ENCODE measurements at places on chromosomes 6 and 20. TPM values are rescaled to one million over a fixed set of nuclear protein-coding genes. Genes with fewer than 3 reads are reported as not detected.

MDFI gene
- total RNA-seq = 8.6 TPM

CEP85L gene
- 14.3 TPM for total RNA-seq

BPIFA1 gene
- not detected for total RNA-seq

PTCRA gene
- not detected for total RNA-seq

PTCHD4 gene
- 1.4 TPM for total RNA-seq

STX16 gene
- 42.8 TPM for total RNA-seq

LRRC73 gene
- 1.1 TPM for total RNA-seq

SERAC1 gene
- 12.4 TPM for total RNA-seq

BPIFB1 gene
- total RNA-seq = not detected

TMEM14C gene
- 115 TPM for total RNA-seq

FITM2 gene
- total RNA-seq = 6.7 TPM

OR12D3 gene
- not detected for total RNA-seq

GRCh38 chr20:46204594-46205186, 86.6 kb downstream of the CD40 start:
- DNase-seq = no peak

DNA sequence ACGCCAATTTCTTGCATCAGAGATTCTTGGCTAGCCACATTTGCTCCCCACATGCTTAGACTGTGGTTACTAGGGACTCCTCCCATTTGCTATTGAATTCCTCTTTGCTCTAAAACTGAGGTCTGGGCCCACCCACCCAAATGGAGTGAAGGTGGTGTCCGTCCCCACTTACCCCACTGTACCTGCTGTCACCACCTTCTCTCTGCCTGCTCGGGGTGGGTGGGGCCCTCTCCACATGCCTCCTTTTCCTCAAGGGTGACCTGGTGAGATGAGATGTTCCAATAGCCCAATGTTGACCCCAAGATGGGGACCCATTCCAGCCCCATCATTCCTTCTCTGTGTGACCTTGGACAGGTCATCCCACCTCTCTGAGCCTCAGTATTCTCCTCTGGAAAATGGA, 74.6 kb downstream of the GNAS-AS1 start:
- DNase-seq = no peak

DNA sequence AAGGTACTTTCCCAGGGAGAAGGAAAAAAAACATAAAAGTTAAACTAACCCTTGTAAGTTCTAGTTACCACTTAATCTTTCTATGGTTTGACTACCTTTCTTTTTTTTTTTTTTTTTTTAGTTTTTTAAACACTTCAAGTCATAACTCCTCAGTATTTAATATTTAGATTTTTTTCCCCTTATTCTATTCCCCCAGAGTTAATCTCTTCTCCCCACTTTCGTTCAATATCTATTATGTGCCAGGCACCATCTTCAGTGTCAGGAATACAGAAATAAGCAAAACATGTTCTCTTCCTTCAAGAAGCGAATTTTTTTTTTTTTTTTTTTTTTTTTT, 62.0 kb upstream of the LOC128125822 start:
- no peak for DNase-seq

DNA sequence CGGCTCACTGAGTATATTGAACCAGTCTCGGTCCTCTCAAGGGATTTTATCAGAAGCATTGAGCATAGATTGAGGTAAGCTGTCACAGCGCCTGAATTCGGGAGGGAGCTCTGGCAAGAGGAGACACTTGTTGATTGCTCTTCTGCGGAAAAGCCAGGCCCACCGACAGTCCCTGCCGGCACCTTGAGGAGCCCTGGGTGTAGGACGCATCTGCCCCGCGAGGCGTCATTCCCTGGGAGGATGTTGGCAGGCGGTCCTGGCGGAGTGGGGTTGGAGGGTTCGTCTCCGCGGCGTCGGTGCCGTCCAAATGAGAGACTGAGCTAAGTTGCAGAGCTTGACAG, 843 bp downstream of the FBXO9 start:
- peak; percentile 78 for DNase-seq

DNA sequence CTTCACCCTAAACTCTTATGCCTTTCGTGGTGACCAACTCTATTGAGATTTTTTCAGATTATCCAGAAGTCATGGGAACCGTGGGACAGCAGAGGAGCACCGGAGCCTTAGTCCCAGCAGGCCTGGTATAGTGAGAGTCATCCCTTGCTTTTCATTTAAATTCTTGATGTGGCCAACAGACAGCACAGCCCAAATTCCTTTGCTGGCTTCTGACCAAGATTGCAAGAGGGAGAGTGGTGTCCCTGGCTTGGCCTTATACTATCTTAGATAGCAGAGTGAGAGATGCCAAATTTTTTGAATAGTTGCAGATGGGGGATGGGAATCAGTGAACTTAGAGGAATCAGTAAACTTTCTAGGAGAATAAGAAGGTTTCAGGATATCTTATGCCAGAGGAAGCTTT, 7.8 kb downstream of the STX11 start:
- no peak for DNase-seq

DNA sequence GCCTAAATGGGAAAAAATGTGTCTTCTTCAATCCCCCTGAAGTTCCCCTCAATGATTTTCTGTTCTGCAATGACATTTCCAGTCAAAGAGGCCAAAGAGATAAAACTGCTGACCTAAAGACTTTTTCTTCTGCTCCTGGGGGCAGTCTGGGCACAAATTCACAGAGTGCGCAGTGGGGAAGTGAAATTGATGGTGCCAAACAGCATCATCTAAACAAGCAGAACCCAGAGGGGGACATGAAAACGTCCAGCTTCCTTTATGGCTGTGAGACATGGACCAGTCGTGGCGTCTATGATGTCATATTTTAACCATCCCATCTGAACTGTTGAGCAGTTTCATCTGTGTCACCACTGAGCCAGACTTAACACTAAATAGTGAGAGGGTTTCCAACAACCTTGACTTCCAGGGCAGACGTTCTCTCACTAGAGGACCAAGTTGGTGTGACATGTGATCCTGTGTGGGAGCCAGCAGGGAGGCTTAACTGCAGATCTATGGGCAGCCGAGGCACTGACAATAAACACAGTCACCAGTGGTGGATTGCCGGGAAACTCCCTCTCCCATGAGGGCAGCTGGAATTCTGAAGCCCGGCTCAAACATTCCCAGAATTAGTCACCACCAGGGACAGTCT, 12.4 kb downstream of the SCML4 start:
- no peak for DNase-seq

DNA sequence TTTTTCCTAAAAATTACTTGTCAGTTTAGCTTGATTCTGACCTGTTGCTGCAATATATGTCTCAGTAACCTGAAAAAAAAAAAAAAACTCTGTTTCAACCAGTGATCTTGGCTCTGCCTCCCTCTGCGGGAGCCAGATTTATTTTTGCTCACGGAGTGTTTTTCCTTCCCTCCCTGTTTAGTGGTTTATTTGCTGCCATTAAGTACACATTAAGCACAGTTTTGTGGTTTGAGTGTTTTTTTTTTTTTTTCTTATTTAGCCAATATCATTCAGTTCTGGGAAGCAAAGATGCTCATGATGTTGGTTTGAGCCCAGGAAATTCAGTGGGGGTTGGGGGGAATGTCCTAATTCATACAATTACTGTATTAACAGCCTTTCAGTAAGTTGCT, 110.1 kb upstream of the GPR6 start:
- no peak for DNase-seq

DNA sequence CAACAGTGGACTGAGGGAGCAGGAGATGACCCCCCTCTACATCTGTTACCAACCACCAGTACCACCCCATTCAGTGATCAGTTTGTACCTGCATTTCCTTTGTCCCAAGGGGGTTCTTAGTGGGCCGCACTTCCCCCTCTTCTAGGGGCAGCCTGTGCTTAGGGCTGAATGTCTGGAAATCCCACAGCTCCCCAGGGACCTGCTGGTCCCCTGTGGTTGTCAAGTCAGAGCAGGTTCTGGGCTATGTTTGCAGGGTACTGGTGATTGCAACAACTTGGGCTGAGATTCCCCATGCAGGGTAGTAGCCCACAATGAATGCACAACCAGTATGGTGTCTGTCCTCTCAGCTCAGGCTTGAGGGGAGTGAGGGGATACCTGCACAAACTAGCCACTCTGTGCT, 39.7 kb upstream of the COL10A1 start:
- DNase-seq = no peak

GRCh38 chr6:159093609-159094443, 49.0 kb upstream of the TAGAP start:
- DNase-seq = no peak

- peak; percentile 66 for DNase-seq
These were observed 671 bp downstream of the EFHC1 start for GRCh38 chr6:52420668-52421358.

- DNase-seq = peak; percentile 47
These were observed 64.9 kb upstream of the BHLHE23 start for GRCh38 chr20:63071541-63072181.

- DNase-seq = no peak
These were observed 131.4 kb downstream of the SYCP2 start for GRCh38 chr20:59802018-59802417.

DNA sequence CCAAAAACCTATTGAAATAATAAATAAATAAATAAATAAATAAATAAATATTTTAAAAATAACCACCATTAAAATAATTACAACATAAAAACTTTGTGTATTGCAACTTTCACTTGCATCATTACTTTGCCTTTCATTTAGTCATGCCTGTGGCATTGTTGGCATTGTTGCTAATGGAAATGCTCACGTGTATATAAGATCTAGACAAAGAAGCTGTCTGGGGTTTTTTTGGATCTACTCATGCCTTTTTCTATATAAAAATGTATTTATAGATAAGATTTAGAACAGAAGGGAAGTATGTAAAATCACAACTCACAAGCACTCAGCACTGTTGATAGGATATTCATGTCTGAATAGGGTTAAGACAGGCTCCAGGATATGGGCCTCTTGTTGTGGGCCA, 27.9 kb downstream of the GFRA4 start:
- no peak for DNase-seq

DNA sequence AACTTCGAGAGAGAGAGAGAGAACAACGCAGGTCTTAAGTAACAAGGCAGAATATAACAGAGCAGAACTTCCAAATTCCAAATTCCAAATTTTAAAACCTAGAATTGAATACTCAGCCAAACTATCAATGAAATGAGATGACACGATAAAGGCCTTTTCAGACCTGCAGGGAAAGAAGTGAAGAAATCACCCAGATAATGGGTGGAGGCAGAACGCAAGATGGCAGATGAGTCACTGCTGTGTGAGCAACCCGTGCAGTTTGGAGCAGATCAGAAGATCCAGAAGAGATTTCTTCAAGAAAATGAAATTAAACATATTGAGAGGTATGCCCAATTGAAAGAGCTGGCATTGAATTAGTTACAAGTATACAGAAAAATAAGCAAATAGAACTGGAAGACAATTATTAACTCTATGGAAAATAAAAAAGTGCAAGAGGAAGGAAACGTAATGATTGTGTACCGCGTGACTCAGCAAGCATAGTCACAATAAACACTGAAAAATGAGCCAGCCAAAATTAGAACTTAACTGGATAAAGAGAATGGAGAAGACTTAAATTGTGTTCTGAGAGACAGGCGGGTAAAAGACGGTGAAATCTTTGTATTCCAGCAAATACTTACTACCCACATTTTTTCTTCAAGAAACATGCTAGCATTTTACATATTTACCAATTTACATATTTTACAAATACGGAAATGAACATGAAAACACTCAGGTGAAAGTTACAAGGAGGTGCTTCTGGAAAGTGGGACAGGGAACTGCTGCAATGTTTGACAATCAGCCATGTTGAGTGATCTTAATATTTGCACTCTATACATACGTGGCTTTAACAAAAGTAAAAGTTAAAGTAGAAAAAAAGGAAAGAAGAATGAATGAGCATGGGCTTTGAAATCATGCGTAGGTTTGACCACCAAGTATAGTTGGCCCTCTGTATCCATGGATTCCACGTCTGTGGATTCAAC, 87.9 kb upstream of the CDYL start:
- no peak for DNase-seq

GRCh38 chr20:54694516-54694915, 219.1 kb downstream of the DOK5 start:
- DNase-seq = no peak

DNA sequence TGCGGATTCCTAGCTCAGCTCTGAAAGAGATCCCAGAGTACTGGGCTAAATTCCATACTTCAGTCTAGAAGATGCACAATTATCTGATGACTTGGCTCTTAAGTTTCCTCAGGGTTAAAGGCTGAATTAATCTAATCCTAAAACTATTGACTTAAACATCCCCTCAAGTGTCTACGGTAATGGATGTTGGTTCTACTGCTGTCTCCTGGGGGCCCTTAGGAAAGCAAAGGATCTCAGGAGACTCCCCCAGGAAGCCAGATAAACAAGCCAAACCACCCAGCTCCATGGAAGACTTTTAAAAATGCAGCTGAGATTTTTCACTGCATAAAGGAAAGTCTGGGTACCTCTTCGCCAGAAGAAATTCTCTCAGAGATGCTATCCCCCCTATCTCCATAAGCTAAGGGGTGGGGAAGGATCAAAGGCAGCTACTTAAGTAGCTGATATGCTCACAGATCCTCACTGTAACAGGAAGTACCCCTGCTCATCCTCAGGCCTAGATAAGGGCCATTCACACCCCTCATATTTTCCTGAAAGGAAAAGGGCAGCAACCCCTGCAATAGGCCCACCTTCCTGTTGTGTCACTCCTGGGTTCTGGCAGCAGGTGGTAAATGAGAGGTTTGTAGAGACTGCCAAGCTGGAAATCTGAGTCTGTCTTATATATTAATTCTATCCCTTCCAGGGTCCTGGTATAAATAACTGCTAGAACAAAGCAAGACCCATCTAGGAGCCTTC, 9.3 kb downstream of the NDRG3 start:
- DNase-seq = no peak

DNA sequence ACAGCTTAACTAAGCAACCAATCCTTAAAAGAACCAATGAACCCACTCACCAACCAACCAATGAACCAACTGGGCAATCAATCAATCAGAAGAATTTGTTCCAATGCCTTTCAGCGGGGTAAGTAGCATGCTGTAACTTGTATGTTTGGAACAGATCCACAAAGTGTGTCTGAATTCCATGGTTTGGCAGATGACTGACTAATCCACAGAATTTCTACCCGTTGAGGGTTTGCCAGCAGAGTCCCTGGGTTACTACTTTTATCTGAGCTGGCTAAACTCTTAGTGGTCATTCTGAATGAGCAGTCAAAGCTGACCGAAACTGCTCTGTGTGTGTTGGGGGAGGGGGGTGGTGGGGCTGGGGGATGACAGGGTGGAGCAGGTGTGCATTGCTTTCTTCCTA, 125.0 kb upstream of the JAG1 start:
- no peak for DNase-seq

DNA sequence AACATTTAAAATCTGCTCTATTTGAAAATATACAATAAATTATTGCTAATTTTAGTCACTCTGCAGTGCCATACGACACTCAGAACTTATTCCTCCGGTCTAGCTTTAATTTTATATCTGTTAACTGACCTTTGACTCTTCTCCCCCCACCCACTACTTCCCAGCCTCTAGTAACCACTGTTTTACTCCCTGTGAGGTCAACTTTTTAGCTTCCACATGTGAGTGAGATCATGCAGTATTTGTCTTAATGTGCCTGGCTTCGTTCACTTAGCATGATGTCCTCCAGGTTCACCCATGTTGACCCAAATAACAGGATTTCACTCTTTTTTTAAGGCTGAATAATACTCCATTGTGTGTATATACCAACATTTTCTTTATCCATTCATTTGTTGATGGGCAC, 80.8 kb downstream of the RPP40 start:
- no peak for DNase-seq

GRCh38 chr20:39909447-39909846, 779.6 kb downstream of the MAFB start:
- peak; percentile 72 for DNase-seq

GRCh38 chr6:119444642-119445557, 95.3 kb upstream of the MAN1A1 start:
- DNase-seq = no peak

GRCh38 chr6:17700421-17701416, 6.0 kb downstream of the NUP153 start:
- no peak for DNase-seq

All from sigmoid colon (tissue), 7 donors.